ENCODE measurements at places on chromosomes 11 and 22. TPM values are rescaled to one million over a fixed set of nuclear protein-coding genes. Genes with fewer than 3 reads are reported as not detected.

The EWSR1 gene
- 391 TPM for polyA plus RNA-seq

The WBP2NL gene
- not detected for polyA plus RNA-seq

The LRRC74B gene
- not detected for polyA plus RNA-seq

The TP53AIP1 gene
- not detected for polyA plus RNA-seq

The FAM83F gene
- polyA plus RNA-seq = 3.7 TPM

The APOBEC3F gene
- 3.5 TPM for polyA plus RNA-seq

The OR6T1 gene
- not detected for polyA plus RNA-seq

The OR10A5 gene
- polyA plus RNA-seq = not detected

The SLC5A12 gene
- 0.38 TPM for polyA plus RNA-seq

The CASP5 gene
- not detected for polyA plus RNA-seq

The KDM2A gene
- polyA plus RNA-seq = 25.0 TPM

The TRIM22 gene
- polyA plus RNA-seq = 17.8 TPM

The C11orf42 gene
- not detected for polyA plus RNA-seq

The KCNK4 gene
- polyA plus RNA-seq = not detected

The TMEM25 gene
- polyA plus RNA-seq = 11.4 TPM

The IL10RA gene
- not detected for polyA plus RNA-seq

The NRXN2 gene
- 5.7 TPM for polyA plus RNA-seq

The DGAT2 gene
- 1.9 TPM for polyA plus RNA-seq

The MAP6 gene
- polyA plus RNA-seq = 0.31 TPM

The NXPE1 gene
- polyA plus RNA-seq = not detected
